ENCODE measurements at places on chromosomes 12 and 14.
A peak's percentile ranks its signal among the peaks of the same experiment; 100 is the strongest.

DNA sequence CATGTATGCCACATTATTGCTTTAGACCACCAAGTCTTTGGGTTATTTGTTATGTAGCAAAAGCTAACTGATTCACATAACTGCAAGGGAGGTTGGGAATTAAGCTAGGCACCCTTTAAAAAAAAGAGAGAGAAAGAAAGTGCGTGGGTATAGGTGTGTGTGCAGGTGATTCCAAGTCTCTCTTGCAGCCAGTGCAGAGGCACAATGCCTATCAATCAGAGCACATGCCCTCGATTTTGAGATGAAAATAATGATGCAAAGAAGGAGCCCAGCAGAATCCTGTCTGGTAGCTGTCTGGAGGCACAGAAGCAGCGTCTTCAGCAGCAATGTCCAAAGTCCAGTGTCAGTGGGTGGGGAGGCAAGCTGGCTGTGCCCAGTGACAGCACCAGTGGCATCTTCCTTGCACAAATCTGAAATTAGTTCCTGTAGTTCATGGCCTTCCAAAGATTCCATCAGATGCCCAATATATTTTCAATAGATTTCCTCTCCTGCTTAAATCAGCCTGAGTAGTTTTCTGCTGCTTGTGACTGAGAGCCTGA is 62.4 kb upstream of the TBPL2 start:
- DNase-seq = no peak

DNA sequence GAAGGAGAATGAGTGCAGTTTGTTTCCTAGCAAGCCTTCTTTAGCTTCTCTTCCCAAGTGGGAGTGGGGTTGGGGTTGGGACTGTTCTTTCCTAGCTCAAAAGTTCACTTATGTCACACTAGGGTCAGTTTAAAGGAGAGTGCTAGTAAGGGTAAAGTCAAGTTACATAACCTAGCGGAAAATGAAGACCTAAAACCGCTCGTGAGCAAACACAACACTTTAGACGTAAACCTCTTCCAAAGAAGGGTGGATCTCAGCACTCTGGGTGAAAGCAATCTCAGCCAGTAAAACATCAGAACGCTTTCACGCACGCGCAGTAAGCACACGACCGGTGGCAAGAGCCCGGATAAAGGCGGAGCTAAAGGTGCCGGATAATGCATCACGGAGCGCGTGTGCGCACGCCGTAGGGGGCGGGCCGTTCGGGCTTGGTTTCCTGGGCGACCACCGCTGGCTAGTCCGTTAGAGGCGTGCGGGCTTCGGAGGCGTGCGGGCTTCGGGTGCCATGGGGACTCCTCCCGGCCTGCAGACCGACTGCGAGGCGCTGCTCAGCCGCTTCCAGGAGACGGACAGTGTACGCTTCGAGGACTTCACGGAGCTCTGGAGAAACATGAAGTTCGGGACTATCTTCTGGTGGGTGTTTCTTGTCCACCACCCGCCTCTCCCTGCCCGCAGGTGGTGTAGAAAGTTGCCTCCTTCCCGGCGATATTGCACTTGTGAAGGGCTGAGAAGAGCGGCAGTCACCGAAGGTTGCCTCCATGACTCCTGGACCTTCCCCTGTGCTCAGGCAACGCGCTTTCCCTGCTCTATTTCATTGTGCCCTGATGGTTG is at the start of gene SNAPC1:
Gene SNAPC1, plus strand, starts transcription at position 462 of the 828 bp plus-strand sequence. Its CDS starts 41 bp downstream, at position 503.
- peak; percentile 98 for DNase-seq

- no peak for DNase-seq
These were observed 18.6 kb upstream of the EMP1 start for GRCh38 chr12:13177906-13178305.

GRCh38 chr14:68780358-68781160 is 12.3 kb downstream of the ZFP36L1 start:
- DNase-seq = peak; percentile 91

DNA sequence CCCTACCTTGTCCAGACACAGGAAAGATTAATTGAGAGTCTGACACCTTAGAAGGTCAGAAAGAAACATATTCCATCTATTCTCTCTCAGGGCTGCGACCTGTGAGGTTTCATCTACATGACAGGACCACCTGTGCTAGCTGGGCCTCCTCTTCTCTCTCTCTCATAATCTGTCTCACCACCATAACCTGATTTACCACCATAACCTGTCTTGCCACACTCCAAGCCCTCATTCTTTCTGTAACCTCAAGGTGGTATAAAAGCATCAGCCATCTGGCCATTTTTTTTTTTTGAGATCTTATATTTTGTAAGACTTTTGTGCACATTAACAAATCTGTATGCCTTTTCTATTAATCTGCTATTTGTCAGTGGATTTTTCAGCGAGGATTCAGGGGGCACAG is 75.5 kb downstream of the ACADS start:
- DNase-seq = no peak

GRCh38 chr12:46365951-46366379 is 6.6 kb downstream of the SLC38A2 start:
- no peak for DNase-seq

GRCh38 chr12:1592444-1593173 is 1.8 kb downstream of the FBXL14 start:
- peak; percentile 51 for DNase-seq

DNA sequence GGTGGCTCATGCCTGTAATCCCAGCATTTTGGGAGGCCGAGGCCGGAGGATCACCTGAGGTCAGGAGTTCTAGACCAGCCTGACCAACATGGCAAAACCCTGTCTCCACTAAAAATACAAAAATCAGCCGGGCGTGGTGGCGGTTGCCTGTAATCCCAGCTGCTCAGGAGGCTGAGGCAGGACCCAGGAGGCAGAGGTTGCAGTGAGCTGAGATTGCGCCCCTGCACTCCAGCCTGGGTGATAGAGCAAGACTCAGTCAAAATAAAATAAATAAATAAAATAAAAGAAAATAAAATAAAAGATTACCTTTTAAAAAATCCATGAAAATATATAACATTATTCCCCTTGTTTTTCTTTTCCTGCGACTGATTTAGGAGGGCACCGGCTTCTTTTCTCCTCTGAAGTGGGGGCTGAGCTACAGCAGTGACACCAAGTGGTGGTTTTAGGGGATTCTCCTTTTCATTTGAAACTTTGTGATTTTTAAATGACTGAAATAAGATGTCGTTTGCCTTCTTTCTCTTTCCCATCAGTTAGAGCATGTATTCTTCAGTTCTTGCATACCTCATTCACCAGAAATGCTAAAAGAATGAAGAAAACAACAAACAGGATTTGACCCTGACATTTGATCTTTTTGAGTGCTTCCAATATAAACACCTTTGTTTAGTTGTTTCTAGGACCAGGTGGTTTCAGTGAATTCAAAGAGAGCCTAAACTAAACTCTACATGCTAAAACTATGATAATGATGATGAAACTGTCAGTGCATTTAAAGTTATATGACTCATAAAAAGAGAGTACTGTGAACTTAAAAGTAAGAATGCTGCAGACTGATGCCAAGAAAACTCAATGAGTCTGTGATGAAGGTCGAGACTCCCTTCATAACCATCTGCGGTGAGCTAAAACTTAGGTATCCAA is 22.6 kb upstream of the PKP2 start:
- no peak for DNase-seq

DNA sequence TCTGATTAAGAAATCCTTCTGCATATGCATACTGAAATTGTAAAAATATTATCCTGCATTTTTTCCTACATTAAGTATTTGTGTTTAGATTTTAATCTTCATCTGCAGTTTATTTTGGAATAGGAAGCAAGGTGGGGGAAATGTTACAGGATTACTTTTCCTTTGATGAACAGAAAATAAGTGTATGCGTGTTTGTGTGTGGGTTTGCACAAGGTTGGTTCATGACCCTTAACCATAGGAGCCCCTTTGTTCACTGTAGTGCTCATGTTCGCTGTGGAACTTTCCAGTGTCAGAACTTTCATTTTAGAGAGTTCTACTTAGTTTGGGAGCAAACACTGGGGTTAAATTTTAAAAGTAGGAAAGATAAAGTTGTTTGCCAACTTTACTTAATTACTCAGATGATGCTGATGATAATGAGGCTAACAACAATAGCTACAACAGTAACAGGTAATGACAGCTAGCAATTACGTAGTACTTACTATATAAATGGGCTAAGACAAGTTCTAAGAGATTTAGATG is 6.4 kb upstream of the A2M start:
- DNase-seq = no peak

All from hematopoietic multipotent progenitor cell treated with erythropoietin and hydrocortisone succinate and interleukin-3 and kit ligand, for 8 days (in vitro differentiated cells).